ENCODE measurements at places on chromosomes 13 and 19.
A peak's percentile ranks its signal among the peaks of the same experiment; 100 is the strongest.

GRCh38 chr19:39199025-39199424 is 2.3 kb downstream of the NCCRP1 start:
- peak; percentile 38 for DNase-seq

- DNase-seq: no peak
Measured at GRCh38 chr13:103187721-103188156, 121.5 kb upstream of the SLC10A2 start.

DNA sequence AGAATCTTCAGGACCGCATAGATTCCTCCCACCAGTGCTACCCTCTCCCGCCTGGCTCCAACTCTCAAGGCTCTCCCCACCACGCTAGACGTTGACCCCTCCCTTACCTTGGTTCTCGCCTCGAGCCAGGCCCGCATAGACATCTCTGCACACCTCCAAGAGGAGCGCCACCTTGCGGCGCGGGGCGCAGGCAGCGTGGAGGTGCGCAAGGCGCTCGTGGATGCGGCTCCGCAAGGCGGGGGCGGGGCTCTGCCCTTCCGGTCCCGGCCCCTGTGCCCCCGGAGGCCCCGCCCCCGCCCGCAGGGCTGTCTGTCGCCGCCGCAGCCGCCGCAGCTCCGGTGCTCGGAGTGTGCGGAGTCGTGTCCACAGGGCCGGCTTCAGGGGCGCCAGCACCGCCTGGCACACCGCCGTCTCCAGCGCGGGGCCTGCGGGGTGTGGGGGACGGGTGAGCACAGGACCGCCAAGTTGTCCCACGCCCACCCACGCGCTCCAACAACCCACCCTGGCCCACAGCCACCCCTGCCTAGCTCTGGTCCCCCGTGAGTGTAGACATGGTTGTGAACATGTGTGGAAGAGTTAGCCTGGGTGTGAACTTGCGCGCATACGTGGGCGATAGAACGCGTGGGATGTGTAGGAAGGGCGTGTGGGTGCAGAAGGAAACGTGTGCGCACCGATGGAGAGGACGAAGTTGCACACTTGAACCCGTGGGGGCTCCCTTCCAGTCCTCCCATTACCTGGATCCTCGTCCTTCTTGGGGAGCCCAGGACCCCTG is 8.1 kb downstream of the RINL start:
- no peak for DNase-seq

- no peak for DNase-seq
Measured at GRCh38 chr13:71290963-71291841, 575.8 kb downstream of the DACH1 start.

- DNase-seq: no peak
Measured at GRCh38 chr13:91280801-91281200, 66.7 kb upstream of the MIR17HG start.

GRCh38 chr19:48654299-48655059 is 8.5 kb upstream of the CA11 start:
- DNase-seq: no peak

- DNase-seq: peak; percentile 5
Measured at GRCh38 chr19:43820098-43820883, 6.8 kb upstream of the ZNF283 start.

DNA sequence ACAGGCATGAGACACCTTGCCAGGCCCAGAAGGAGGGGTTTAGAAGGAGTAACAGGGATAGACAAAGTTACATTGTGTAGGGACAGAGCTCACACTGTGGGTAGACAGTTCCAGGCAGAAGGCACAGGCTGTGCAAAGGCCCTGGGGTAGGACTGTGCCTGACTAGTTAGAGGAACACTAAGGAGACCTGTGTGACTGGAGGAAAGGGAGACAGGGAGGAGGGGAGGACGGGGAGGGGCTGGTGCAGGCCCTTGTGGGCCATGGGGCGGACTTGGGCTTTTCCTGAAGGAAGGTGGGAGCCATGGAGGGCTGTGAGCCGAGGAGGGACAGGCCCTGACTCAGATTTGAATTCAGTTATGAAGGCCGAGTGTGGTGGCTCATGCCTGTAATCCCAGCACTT is 14.6 kb upstream of the GNA11 start:
- DNase-seq: no peak

DNA sequence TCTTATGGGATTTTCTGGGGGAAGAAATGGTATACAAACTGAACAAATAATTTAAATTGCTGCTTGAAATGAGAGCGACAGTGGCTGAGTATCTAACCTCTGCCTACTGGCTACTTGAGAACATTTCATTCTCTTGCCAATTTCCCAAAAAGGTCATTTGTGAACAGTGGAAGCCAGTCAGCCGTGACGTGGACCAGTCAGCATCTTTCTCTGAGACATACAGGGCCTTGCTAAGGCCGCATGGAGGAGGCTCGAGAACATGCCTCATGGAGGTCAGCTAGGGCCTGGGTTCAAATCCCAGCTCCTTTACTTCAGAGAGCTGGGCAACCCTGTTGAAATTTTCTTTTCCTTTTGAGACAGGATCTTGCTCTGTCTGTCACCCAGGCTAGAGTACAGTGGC is 20.3 kb downstream of the ZC3H4 start:
- DNase-seq: no peak

Data from caudate nucleus (tissue), 63 donors.